Hematopoietic multipotent progenitor cell treated with erythropoietin and hydrocortisone succinate and interleukin-3 and kit ligand, for 6 days (in vitro differentiated cells): ENCODE measurements at places on chromosomes 16 and 17.

DNA sequence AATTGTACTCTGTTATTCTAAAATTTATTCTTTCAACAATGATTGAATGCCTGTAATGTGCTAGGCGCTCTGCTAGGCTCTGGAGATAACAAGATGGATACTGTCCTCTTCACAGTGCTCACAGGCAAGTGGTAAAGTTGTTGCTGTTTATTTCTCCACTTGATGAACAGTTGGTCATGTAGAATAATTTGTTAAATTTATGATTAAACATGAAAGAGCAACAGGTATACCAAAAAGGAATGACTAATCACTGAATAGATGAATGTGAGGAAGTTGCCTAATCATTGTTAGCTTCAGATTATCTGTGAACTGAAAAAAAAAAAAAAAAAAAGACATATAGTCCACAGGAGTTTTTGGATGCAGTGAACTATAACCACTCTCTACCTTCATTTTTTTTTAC is 62.3 kb downstream of the NFATC3 start:
- no peak for DNase-seq

- DNase-seq: no peak
These were observed 7.8 kb upstream of the CHST6 start for GRCh38 chr16:75502916-75503605.

DNA sequence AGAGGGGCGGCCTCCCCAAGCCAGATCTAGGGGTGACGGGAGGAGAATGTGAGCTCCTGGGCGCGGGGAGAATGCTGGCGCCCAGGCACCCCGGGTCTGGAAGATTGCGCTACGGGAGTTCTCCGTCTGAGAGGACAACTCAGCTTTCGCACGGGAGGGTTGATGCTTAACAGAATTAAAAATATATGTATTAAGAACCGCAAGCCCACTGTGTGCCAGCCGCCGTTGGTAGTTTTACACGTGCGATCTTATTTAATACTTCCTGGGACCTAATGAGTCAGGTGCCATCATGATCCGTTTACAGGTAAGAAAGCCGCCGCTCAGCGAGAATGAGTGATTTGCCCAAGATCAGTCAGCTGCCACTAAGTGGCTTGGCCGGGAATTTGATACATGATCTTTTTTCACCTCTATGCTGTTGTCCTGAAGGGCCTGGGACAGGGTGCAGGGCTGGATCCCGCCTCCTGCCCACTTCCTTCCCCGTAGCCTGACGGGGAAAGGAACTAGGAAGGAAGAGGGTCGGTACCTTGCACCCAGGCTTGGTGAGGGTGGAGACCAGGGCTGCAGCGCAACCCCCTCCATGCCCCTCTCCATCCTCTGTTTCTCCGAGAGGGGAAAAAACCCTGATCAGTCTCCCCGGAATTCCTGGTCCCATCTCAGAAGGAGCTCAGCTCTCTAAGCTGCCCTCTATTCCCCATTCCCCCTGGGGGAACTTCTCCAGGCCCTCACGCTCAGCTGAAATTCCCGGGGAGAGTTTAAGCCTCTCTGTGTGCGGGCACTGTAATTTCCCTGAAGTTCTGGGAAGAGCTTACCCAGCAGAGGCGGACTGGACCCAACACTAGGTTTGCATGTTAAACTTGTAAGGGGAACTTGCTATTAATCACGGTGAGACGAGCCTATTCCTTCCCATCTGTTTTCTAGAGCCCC is 983 bp downstream of the VAT1L start:
- no peak for DNase-seq

- no peak for DNase-seq
These were observed 68.8 kb downstream of the GSG1L start for GRCh38 chr16:27994686-27995085.
